Kidney glomerular epithelial cell (primary cell): ENCODE measurements at places on chromosomes 2 and 18.
A peak's percentile ranks its signal among the peaks of the same experiment; 100 is the strongest.

GRCh38 chr2:172674034-172674967 lies 61.3 kb upstream of the RAPGEF4 start:
- no peak for DNase-seq

DNA sequence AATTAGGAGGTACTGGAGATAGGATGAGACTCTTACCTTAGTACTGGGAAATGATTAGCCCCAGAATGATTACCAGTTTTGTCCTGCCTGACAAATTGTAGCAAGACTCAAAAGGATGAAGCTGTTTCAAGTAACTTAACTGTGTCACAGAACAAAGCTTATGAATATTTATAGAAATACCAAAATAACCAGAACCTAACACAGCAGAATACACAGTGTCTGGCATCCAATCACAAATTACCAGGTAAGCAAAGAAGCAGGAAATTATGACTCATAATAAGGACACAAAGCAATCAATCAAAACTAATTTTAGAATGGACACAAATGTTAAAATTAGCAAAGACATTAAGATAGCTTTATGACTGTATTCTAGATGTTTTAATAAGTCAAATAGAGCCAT lies 91.9 kb downstream of the CTNNA2 start:
- DNase-seq = no peak

- no peak for DNase-seq
Observed at GRCh38 chr2:98508709-98509066, 64.0 kb downstream of the INPP4A start.

DNA sequence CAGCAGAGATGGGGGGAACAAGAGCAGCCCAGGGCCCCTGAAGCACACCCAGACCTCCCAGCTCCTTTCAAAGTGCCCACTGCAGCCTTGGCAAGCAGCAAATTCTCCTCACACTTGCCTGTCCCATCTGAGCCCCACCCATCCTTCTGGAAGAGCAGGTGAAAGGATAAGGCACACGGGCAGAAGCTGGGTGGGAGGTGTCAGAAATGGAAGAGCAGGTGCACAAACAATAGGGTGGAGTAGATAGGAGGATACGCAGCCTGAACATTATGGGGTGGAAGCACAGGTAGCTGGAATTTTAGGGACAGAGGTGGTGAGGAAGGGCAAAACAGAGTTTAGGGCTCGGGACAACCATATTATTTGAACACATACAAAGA lies 69.2 kb downstream of the TNS1 start:
- no peak for DNase-seq

DNA sequence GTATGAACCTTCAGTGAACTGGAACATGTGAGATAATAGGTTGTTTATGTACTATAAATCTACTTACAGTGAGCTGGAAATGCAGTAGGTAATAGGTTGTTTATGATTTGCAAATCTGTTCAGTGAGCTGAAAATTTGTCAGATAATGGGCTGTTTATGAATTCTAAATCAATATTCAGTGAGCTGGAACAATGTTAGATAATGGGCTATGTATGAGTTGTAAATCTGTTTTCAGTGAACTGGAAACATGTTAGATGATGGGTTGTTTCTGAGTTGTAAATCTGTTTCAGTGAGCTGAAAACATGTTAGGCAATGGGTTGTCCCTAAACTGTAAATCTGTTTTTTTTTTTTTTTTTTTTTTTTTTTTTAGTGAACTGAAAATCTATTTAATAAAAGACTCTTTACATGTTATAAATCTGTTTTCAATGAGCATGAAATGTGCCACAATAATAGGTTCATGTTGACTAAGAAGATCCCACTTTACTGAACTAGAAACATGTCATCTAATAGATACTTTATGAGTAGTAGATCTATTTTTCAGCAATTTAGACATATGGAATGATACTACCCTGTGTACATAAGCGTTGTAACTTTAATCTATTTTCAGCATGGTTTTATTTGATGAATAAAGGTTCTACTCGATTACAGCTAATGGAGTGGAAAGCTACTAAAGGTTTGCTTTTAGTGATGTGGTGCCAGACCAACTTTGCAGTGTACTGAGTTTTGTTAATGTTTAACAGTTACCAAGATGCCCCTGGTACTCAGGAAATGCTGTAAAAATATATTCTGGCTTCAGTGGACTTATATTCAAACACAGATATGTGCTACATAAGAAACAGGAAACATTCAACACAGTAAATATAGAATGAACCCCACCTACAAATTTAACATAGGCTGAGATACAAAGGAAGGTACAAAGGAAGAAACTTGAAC lies 1471.8 kb downstream of the LRP1B start:
- peak; percentile 62 for DNase-seq

DNA sequence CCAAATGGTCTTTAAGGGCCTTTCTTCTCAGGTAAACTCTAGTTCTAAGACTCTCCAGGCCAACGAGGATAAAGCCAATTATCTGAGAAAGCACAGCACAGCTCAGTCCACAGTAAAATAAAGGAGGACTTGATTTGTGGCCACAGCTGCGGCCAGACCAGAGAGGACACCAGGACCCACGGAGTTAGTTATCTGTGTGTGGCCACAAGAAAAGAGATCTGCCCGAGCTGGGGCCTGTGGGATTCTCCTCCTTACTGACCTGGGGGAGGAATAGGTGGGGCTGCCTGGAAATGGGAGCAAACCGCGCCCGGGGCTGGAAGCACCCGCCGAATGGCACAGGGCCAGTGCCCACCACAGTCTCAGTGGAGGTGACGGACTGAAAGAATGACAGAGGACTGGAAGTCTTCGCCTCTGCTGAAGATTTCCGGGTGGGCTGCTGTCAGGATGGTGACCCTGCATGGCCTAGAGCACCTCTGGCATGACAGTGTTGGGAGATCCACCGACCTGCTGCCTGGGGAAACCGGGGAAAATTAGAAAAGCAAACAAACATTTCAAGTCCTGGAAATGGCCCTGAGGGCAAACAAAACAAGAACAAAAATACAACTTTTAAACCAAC lies 13.3 kb downstream of the PROC start:
- DNase-seq = no peak

GRCh38 chr2:23050388-23050787 lies 334.6 kb upstream of the KLHL29 start:
- DNase-seq = no peak

DNA sequence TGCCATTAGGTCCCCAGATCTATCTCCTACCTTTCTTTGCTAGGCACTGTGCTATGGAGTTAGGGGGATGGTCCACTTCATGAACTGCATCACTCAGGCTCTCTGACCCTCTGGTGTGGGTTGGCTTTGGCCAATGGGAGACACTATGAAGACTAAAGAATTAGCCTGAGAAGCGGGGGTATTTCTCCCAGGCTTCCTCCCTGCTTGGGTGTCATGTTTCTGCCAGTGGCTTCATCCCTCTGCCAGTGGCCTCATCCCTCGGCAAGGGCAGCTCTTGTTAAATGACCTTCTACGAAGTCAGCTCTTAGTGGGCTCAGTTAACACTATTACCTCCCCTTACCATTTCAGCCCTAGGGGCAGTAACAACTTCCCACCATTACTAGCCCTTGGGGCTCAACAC lies 41.9 kb upstream of the EPB41L3 start:
- no peak for DNase-seq

- no peak for DNase-seq
Observed at GRCh38 chr2:10103179-10103578, 19.4 kb upstream of the RRM2 start.

- DNase-seq = no peak
Observed at GRCh38 chr2:18975506-18976167, 382.8 kb downstream of the OSR1 start.

DNA sequence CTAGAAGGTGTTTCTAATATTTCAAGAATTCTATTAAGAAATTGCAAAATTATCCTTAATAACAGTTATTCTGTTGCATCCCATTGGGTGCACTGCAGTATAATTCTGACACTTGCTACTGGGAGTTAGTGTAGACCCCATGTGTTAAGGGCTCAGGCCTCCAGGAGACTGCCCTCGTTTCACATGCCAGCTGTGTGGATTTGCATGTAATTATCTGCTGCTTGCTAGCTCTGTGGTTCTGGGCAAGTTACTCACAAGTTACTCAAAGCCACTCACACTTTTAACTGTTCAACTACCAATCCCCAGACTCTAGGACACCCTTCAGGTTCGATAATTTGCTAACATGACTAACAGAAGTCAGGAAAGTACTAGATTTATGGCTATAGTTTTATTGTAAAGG lies 38.6 kb downstream of the ST6GAL2 start:
- no peak for DNase-seq

GRCh38 chr2:109401370-109401769 lies 212.4 kb downstream of the SEPTIN10 start:
- no peak for DNase-seq

- DNase-seq = no peak
Observed at GRCh38 chr2:5782103-5782502, 89.9 kb downstream of the SOX11 start.

DNA sequence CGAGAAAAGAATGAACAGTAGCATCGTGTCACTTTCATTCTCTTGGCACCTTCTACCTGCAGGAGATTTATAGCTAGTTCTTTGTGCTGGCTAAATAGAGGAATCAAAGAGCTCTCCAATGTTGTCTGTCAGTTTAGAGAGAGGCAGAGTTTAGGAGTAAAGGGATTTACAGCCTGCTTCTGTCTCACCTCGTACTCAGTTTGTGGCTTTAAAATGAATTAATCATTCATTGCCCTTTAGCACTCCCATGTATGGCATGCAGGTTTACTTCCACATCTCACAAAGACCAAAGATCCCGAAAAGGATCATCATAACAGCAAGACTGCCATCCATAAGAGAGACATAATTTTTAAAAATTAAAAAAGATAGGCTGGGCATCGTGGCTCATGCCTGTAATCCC lies 42.4 kb upstream of the ATL2 start:
- DNase-seq = no peak

DNA sequence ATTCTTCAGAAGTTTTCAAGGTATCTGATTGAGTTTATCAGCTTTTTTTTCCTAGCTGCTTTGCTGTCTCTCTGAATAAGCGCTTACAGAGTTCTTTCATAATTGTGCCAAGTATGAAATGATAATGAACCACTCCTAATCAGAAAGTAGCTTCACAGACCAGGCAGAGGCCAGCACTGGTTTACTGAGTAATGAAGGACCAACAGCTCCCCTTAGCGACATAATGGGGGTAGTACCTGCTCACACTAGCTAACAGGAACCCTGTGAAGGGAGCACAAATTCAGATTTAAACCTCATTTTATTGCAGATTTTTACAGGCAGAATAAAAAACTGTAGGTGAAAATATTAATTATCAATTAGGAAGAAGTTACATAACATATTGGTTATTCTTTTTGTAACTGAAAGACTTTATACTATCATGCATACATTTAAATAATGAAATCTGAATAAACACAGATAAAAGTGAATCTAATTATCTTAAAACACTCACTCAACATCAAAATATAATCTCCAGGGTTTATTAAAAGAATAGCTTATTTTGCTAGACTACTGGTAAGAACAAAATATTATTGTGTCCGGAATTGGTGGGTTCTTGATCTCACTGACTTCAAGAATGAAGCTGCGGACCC lies 53.7 kb upstream of the LRRC30 start:
- DNase-seq = peak; percentile 34

DNA sequence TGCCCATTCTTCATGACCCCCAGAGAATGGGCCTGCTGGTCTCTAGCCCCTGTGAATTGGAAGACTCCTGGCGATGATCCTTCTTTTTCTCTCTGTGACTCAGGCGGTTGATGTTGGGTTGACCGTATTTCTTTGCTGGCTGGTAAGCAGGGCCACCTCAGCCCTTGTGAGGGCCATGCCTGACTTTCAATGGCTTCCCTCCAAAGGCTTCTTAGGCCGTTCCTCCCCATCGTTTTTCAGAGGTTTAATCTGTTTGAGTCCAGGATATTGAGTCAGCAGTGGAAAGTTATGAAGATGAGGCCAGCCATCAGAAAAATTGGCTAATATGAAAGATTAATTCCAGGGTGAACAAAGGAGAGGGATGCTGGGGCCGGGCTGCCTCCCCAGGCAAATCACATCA lies 13.6 kb downstream of the HPCAL1 start:
- no peak for DNase-seq

DNA sequence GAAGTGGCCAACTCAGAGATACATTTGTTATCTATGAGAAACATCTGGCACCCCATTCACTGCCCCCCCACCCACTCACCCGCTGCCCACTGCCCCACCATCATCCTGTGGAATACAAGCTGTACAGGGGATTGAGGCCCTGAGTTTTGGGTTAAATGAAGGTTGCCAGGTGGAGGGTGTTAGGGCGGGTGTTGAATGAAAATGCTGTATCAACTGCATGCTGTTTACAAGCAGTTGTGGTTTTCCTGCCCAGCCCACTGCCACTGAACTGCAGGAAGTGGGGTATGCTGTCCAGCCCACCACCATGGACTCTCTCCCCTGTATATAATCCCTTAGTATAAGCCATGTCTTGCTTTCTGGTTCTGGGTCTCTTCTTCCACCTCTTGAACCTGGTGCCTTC lies 481.9 kb downstream of the METTL4 start:
- DNase-seq = no peak

DNA sequence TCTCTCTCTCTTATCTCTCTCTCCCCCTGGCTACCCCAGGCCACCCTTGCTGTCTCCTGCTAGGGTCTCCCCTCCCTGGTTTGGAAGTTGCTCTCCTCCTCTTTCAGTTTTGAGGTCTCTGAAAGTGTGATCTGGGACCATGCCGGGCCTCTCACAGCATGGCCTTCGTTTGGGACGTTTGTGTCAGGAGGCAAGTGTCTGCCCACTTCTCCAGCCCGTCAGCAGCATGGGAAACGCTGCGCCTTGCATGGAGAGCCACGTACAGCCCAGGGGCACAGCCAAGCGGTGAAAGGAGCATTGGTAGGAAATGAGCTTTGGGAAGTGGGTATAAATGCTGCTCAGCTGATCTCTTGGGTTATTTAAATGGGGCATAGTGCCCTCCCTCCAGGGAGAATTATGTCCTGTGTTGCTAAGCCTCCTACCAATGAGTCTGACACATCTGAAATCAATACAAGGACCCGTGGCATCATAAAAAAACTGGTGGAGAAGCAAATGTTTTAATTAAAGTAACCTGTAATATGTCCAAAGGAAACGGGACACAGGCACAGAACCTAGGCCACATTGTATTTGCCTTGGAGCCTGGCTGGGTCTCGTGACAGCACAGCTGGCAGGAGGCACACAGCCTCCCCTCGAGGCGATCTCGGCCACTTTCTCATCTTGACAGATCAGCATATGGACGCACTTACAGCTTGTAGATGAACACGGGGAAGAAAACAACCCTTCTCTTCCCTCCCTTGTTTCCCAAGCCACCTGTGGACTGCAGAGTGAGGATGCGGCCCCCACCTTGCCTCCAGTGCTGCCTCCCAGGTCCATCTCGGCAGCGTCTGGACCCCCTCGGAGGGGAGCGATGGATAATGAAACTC lies 72.7 kb downstream of the SH3RF3 start:
- DNase-seq = no peak

- DNase-seq = peak; percentile 31
Observed at GRCh38 chr2:134120733-134121630, 132.9 kb upstream of the MGAT5 start.

GRCh38 chr18:46013484-46014189 lies 46.5 kb upstream of the EPG5 start:
- DNase-seq = no peak

DNA sequence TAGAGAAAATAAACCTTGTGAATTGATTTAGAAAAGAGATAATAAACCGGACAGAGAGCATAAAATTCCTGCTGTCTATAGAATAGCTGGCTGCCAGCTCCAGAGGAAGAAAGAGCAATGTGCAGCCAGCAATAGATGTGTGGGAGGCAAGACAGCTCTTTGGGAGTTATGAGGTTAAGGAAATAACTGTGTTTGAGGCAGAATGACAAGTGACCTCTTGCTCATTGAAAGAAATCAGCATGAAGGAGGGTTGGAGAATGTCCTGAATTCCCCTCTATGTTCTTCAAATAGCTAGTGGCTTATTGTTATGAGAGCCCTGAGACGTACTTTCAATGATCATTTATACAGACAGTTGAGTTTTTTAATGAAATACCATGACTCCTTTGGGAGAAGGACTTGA lies 1009.9 kb upstream of the NXPH2 start:
- DNase-seq = no peak
